Naive thymus-derived CD8-positive, alpha-beta T cell (primary cell): ENCODE measurements at places on chromosomes 12 and 14. TPM values are rescaled to one million over a fixed set of nuclear protein-coding genes. Genes with fewer than 3 reads are reported as not detected.

DNA sequence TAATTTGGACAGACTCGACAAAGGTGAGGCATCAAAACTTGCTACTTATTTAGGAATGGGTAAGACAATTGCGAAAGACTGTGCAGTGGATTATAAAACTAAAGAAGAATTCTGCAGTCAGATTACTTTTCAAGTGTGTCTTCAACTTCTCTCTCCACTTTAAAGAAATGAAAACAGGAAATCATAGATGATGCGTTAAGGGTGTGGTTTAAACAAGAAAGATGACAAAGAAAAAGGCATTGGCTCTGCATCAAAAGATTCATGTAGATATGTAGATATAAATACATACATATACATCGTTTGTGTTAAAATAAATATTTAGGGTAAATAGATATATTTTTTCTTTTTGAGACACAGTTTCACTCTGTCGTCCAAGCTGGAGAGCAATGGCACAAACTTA, 74.6 kb upstream of the PARP11 start:
- peak overlapping the region; percentile 10 for H3K4me3 ChIP-seq
- no peak for DNase-seq
- no peaks in the 10 kb centered on the region for H3K27me3 ChIP-seq
- H3K4me1 ChIP-seq = peaks cover 60% of the 10 kb centered on the region
- peaks cover 10% of the 10 kb centered on the region for H3K36me3 ChIP-seq

- H3K27ac ChIP-seq = no peak overlapping the region
- no peak overlapping the region for H3K4me3 ChIP-seq
- no peaks in the 10 kb centered on the region for H3K36me3 ChIP-seq
- peaks cover 16% of the 10 kb centered on the region for H3K27me3 ChIP-seq
These were observed 164.1 kb downstream of the SPTSSA start for GRCh38 chr14:34297786-34298520.

- H3K4me1 ChIP-seq = no peaks in the 10 kb centered on the region
- H3K27ac ChIP-seq = no peak overlapping the region
These were observed 83.1 kb downstream of the ANO6 start for GRCh38 chr12:45298721-45299692.

- peaks cover 5% of the 10 kb centered on the region for H3K4me1 ChIP-seq
- H3K36me3 ChIP-seq = peaks cover 2% of the 10 kb centered on the region
- no peak for DNase-seq
- no peak overlapping the region for H3K27ac ChIP-seq
These were observed 44.3 kb downstream of the GALNT9 start for GRCh38 chr12:132284827-132285741.

DNA sequence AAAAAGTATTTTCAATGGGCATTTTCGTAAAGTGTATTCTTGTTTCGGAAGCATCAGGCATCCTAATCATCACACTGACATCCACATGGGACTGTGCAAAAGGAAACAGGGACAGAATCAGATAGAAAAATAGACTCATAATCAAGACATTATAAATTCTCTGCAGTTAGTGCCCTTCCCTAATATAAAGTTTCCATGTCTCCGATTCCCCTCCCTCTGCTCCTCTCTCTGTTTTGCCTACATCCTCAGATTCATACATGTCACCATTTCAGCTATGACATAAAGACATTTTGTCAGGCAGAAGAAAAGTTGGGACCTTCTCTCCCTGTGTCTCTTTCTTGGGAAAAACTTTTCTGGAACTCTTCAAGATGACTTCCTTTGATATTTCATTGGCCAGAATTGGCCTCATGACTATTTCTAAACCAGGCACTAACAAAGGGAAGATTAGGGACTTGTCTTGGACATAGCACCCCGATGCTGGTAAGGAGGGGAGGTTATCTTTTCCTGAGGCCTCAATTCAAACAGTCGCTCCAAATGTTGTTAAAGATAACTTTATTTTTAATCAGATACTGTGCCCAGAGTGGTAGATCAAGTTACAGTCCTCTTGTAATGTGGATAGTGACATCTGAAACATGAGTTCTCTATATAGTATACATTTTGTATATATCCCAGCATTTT, 212.1 kb upstream of the BTG1 start:
- H3K36me3 ChIP-seq = peaks cover 37% of the 10 kb centered on the region
- H3K4me3 ChIP-seq = no peak overlapping the region
- DNase-seq = no peak

Gene PRH2
- not detected for polyA plus RNA-seq

Gene LRRC10
- polyA plus RNA-seq = not detected

Gene CDKN3
- 2.2 TPM for polyA plus RNA-seq

Gene SAMD15
- not detected for polyA plus RNA-seq
